ENCODE measurements at places on chromosomes 12 and 14. TPM values are rescaled to one million over a fixed set of nuclear protein-coding genes. Genes with fewer than 3 reads are reported as not detected.

- no peak for DNase-seq
Observed at GRCh38 chr14:77883131-77883846, 83.4 kb downstream of the ADCK1 start.

DNA sequence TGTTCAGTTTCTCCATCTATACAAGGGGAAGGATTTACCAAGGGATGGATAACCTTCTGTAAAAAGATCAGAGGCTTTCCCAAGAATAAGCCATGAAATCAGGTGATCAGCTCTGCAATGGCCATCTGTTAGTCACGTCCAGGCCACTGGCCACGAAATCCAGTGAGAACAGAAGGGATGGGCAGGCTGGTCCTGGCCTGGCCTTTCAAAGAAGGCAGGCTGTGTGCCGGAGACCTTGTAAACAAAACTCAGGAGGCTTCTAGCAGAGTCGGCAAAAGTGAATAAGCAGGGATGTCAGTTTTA lies 68.5 kb downstream of the RNF34 start:
- peak; percentile 60 for DNase-seq

DNA sequence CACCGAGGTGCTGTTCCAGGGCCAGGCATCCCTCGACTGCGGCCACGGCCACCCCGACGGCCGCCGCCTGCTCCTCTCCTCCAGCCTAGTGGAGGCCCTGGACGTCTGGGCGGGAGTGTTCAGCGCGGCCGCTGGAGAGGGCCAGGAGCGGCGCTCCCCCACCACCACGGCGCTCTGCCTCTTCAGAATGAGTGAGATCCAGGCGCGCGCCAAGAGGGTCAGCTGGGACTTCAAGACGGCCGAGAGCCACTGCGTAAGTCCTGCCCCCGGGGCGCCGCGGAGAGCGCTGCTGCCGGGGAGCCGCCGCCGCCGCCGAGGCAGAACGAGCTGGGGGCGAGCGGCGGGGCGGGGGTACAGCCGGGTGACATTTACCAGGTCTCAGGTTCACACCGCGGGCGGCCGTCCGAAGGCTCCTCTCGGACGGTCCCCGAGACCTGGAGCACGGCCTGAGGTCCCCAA lies 1.4 kb downstream of the PLXNC1 start:
- peak; percentile 41 for DNase-seq

L2HGDH gene
- 2.6 TPM for total RNA-seq

GRCh38 chr12:109052097-109052413 lies 321 bp upstream of the USP30 start:
- no peak for DNase-seq

DNA sequence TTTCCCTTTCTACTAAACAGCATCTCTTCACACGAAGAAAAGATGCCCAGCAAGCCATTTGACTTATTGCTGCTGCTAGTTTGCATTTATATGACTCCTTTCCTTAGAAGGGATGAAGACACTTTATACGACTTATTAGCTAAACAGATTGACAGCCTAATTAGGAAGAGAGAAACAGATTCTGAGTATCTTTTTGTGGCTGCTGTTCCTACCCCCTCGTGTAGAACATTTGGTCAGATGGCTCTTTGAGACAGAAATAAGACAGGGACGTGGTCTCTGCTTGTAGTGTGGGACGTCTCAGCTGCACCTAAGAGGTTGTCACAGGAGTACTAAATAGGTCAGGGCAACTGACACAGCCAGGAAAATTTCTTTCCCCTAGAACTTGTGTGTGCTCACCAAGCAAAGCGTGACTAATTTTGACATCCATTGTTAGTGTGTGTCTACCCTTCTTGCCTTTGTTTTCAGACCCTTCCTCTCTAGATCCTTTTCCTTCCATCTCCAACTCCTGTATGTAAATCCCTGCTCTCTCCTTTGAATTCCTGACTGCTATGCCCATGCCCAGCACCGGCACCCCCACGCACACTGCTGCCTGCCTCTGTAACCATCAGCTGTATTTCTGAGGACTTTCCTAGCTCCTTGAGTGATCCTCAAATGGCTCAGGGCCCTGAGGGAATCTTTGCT lies 83.2 kb downstream of the DAD1 start:
- no peak for DNase-seq

DNA sequence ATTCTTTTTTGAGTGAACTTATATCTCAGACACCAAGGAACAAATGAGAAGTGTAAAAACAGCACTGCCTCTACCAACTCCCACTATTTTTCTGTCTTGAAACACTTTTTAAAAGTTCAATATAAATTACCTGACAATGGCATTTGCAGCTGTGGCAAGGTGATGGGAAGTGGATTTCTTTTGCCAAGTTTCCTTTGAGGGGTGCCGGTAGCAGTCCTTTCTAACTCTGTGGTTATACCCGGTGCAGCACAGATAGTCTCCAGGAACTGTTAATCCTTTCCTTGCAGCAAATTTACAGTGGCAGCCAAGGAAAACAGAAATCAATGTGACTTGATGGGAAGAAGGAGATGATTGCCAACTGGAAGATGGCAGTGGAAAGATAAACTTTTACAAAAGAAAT lies 243.7 kb downstream of the BCAT1 start:
- no peak for DNase-seq

DNA sequence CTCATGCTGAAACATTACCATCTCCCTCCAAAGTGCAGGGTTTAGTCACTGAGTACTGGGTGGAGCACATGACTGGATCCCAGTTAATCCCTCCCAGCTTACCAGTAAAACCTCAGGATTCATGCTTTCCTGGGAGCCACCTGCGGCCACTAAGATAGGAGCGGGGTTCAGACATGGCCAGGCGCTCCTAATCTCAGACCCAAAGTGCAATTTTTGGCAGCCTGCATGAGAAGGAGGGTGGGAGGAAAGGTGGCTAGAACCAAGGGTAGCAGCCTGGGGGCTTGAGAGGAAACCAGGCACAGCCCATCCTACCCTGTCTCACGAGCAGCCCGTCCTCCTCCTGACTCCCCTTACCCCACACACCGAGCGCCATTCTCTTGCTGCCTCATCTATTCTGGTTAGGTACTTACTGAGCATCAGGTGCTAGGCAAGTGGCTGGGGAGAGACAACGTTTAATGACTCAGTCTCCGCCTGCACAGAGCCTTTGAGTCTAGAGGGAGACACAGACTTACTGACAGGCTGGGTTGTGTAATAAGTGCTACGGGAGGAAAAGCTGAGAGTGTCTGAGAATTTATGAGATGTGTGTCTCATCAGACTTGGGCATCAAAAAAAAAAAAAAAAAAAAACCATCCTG lies 9.9 kb downstream of the GPRC5A start:
- DNase-seq = peak; percentile 98

CDKL1 gene
- 5.0 TPM for total RNA-seq

GRCh38 chr12:116346741-116347140 lies 69.2 kb upstream of the MED13L start:
- DNase-seq = peak; percentile 92

PIWIL1 gene
- not detected for total RNA-seq

- peak; percentile 77 for DNase-seq
Observed at GRCh38 chr12:51028126-51028812, 2.1 kb upstream of the SLC11A2 start.

BLTP3B gene
- total RNA-seq = 26.2 TPM

- no peak for DNase-seq
Observed at GRCh38 chr12:116469344-116469743, 89.8 kb upstream of the MAP1LC3B2 start.

Data from GM23248 (cell line).